Activated naive CD4-positive, alpha-beta T cell treated with Interleukin-2 at 50 U/mL for 16 hours (primary cell): ENCODE measurements at places on chromosomes 6 and 20.

DNA sequence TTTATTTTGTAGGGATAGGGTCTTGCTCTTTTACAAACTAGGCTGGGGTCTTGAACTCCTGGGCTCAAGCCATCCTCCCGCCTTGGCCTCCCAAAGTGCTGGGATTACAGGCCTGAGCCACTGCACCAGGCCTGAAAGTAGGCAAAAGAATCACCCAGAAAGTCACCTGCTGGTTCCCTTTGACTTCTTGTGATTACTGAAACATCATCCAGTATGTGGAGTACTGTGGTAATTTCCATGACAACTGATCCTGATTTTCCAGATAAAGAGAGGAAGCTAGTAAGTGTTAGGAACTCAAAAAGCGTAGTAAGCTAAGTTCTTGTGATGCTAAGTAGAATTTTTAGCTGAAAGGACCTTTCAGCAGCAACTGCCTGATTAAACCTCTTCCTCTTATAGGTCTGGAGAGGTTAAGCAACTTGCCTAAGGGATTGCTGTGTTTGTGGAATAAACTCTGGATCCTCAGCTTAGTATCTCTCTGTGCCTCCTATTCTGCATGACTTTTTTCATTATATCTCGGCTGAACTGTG lies 16.8 kb downstream of the RALY start:
- no peak for DNase-seq

GRCh38 chr6:12823847-12824246 lies 107.3 kb downstream of the PHACTR1 start:
- no peak for DNase-seq

DNA sequence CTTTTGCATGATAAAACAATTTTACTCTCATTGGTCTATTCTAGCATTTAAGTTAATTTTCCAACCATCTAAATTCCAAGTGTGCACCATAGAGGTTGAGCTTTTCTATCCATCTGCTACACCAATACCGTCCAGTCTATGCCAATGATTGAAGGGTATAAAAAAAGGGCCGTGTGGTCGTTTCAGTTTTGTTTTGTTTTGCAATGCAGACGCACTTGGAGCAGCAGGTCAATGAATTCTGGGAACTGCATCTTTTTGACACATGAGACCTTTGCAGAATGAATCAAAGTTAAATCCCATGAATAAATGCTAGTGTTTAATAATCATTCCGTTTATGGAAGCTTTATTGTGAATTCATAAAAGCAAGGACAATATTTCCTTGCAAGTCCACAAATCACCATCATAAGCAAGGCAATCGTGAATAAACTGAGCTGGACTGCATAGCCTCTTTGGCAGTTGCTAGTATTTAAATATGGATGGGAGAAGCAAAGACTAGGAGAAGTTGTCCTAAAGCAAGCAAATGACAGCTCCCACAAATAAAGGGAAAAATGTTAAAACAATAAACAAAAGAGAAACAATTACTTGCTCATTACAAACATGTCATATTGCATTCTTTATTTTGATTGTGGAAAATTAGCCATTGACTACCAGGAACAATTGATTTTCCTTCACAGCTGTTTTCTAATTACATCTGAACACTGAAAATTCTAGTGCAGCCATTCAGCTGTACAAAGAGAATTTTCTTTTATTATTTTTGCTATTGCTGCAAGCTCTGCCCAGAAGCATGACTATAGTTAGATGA lies 649.7 kb upstream of the GJE1 start:
- DNase-seq, result no peak

GRCh38 chr6:122751326-122751725 lies 28.2 kb upstream of the FABP7 start:
- no peak for DNase-seq

DNA sequence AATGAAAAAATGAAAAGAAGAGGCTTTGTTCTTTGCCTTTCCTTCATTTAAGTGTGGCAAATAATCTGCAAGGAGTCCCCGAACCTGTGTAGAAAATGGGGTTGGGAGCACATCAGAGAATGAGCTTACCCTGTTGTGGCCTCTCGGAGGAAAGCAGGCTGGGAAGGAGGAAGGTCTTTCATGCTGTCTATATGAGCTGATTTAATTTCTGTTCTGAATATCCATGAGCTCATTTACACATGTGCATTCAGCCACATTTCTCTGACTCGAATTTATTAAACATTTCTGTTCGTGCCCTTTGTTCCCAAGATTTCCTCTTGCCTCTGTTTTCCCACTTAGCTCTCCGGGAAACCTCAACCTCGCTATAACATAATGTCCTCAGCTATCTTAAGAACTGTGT lies 584.4 kb upstream of the CDH4 start:
- DNase-seq, result no peak

DNA sequence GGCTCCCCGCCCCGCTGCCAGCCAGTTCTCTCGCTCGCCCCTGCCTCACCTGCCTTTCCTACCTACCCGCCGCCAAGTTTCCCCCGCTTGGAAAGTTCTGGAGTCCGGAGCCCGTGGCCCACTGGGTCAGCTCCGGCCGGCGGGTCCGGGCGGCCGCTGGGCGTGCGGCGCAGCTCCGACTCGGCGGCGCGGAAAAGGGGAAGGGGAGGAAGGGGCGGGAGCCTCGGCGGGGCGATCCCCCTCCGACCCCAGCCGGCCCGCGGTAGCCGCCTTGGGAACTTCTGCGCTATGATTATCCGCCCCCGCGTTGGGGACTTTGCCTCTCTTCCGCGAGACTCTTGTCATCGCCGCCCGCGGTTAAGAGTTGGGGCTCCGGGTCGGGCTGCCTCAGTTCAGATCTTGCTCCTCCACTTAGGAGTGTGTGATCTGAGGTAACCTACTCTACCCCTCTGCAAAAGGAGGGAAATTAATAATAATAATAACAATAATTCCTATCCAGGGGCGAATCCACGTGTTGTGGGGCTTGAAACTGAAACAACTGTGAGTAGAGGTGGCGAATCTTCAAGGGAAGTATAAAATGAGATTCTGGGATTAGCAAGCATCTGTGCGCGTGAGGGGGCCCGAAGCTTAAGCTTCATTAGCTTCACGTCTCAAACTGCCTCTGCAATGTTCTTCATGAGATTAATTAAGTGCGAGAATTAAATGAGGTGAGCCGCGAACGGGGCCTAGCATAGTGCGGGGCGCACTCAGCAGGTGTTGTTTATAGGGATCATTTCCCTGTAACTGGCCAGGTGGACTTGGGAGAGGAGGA lies 30.8 kb downstream of the SF3B5 start:
- peak; percentile 79 for DNase-seq

DNA sequence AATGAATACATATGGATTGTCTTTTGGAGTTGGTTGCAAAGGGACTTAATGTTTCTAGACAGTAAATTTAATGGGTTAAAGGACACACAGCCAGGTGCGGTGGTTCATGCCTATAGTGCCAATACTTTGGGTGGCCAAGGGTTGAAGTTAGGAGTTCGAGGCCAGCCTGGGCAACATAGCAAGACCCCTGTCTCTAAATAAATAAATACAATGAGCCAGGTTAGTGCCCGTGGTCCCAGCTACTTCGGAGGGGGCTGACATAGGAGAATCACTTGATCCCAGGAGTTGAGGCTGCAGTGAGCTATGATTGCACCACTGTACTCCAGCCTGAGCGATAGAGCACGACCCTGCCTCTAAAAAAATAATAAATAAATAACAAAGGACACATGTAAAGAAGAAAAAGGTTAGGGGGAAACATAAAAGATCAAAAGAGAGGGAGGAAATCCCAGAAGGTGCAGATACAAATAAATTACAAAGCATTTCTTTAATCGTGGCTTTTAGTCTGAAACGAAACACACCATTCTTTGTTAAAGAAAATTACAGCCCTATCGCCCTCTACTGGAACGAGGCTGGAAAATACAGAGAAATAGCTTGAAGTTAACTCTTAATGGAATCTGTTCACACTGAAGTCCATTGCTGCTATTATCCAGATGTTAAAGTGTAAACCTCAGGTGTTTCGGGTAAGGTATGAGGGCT lies 42.6 kb upstream of the SCML4 start:
- no peak for DNase-seq

GRCh38 chr20:34578025-34578424 lies 19.5 kb downstream of the MAP1LC3A start:
- no peak for DNase-seq

GRCh38 chr20:61790116-61790827 lies 275.4 kb downstream of the TAF4 start:
- no peak for DNase-seq
